ENCODE measurements at places on chromosomes 1 and 21.

GRCh38 chr1:208431721-208432120 lies 187.5 kb upstream of the PLXNA2 start:
- no peak for DNase-seq

DNA sequence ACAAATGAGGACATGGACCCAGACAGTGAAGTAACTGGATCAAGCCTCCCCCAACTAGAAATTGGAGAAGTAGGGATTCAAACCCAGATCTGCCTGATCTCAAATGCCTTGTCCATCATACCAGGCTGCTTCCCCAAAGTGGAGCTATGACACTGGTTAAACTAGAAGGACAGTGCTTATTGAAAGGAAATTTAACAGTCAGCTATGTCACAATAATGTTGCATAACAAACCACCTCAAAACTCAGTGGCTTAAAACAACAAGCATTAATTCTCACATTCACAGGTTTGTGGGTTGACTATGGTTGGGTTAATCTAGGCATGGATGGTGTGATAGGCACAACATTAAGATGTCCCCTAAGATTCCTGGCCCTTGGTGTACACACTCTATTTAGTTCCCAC lies 107.1 kb downstream of the TAS1R2 start:
- DNase-seq, result no peak

DNA sequence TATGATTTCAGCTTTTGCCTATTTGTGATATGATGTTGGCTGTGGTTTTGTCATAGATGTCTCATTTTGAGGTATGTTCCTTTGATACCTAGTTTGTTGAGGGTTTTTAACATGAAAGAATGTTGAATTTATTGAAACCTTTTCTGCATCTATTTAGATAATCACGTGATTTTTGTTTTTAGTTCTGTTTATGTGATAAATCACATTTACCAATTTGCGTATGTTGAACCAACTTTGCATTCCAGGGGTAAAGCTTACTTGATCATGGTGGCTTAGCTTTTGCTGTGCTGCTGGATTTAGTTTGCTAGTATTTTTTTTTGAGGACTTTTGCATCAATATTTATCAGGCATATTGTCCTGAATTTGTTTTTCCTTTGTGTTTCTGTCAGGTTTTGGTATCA lies 26.5 kb upstream of the IFI16 start:
- DNase-seq, result no peak

- DNase-seq, result no peak
Measured at GRCh38 chr1:11256299-11256698, 6.1 kb downstream of the MTOR start.

- no peak for DNase-seq
Measured at GRCh38 chr1:208951908-208952307, 631.6 kb upstream of the CAMK1G start.
